ENCODE measurements at places on chromosomes 1 and 21.

DNA sequence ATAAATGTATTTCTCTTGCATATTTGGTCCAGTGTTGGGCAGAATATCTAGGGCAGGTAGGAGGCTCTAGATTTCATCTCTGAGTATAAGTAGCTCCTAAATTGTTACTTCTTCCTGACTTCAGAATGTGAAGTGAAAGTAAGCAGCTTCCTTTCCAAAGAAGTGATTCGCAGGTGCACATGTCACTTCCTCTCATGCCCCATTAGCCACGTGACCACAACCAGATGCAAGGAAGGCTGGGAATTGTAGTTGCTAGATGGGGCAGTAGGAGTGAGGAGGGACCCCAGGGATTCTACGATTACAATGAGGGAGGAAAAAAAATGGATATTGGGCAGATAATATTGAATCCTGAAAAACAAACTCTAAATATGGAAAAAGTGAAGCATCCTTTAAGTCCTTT is 113.2 kb upstream of the CYYR1 start:
- peak; percentile 30 for DNase-seq

GRCh38 chr1:24293392-24294227 is 25.5 kb upstream of the GRHL3 start:
- DNase-seq: no peak

GRCh38 chr1:162902416-162902815 is 41.4 kb upstream of the CCDC190 start:
- peak; percentile 41 for DNase-seq

GRCh38 chr1:55490547-55490946 is 275.4 kb upstream of the USP24 start:
- peak; percentile 78 for DNase-seq

- no peak for DNase-seq
Observed at GRCh38 chr1:201939148-201939547, 7.2 kb downstream of the LMOD1 start.

DNA sequence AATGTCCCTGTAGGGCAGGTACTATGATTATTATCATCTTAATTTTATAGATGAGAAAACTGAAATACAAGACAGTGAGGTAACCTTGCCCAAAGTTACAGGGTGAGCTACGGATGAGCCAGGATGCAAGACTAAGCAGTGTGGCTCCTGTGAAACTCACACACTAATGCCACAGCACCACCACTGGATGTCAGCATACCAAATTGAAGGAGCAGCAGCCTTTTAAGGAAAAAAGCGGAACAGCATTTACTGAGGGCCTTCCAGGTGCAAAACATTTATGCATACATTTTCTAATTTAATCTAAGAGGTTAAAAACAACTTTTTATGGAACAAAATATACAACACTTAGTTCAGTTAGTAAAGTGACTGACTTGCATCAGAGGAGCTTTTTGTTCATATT is 41.7 kb downstream of the SEC16B start:
- peak; percentile 46 for DNase-seq

DNA sequence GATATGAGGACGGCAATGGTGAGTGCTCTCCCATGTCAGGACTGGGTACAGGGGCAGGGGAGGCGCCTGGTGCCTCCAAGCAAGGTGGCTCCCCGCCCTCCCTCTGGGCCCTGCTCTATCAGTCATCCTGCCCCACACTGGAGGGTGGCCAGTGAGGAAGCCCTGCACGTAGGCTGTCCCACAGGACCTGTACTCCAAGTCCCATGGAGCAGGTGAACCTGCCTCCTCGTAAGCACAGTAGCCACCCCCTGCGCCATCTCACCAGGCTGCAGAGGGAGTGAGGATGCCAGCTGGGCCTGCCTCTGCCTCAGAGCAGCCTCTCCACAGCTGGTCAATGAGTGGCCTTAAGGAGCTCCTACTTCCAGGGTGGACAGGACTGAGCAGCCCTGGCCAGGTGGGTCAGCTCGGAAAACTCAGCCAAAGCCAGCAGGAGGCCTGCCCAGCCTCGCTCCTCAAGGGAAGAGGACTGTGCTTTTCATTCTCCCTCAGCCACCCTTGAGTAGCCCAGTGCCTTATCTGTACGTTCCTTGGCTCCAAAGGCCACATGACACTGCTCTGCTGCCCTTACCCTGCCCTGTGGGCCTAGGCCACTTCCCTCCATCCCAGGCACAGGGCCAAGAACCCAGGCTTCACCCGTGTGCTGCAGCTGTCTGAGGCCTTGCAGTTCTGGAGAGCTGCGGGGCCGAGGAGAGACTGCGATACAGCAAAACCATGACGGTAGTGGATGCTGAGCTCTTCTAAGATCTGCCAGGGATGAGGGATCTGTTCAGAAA is 39.6 kb downstream of the SLC45A1 start:
- DNase-seq: no peak

- DNase-seq: peak; percentile 31
Observed at GRCh38 chr1:66733348-66734017, 18.8 kb upstream of the DYNLT5 start.

GRCh38 chr21:16302851-16303282 is 573.1 kb downstream of the USP25 start:
- DNase-seq: peak; percentile 34

GRCh38 chr1:13730751-13731482 is 30.9 kb downstream of the PRDM2 start:
- DNase-seq: peak; percentile 35

- DNase-seq: peak; percentile 57
Observed at GRCh38 chr1:15902882-15903281, 55.4 kb downstream of the SPEN start.

DNA sequence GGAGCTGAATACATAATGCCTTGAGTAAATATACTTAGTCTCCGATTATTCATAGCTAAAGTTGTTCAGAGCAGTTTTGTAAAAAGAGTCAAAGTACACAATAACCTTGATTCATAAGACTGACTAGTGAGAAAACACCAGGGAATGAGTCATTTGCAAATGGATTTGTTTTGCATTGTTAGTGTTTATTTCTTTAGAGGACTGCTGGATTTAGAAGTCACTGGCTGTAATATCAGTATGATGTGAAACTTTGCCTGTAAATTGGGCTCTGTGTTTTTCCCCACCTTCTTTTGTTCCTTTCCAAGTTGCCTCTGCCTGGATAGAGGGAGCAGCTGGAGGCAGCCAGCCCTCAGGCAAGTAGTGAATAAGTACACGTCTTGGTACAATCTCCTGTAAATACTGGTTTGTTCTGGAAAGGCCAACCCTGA is 474.7 kb downstream of the NUF2 start:
- no peak for DNase-seq

GRCh38 chr1:94947437-94947836 is 20.5 kb upstream of the CNN3 start:
- DNase-seq: peak; percentile 89

DNA sequence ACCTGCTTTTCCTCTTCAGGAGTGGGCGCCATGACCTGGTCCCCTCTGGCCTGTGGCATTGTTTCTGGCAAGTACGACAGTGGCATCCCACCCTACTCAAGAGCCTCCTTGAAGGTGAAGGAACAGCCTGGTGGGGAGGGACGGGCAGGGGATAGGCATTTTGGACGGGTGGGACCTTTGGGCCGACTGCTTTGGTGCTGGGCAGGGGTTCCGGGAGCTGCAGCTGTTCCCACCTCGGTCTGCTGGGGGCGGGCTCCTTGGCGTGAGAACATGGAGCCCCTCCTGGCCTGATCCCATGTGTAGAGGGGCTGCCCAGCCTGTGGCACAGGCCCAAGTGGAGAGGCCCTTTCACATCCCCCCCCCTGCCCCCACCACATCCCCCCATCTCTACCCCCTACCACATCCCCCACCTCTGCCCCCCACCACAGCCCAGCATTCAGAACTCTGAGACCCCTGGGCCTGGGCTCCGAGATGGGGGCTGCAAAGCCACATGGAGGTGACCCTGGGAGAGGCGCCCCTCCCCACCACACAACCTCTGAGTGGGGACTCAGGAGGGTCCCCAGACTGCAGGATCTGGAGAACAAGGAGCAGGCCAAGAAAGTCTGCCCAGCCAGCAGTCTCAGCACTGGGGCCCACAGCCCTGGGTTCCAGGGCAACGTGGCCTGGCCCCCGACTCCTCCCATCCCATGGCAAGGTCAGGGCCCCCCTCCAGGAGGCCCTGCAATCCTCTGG is 50.0 kb downstream of the KCNAB2 start:
- DNase-seq: no peak

DNA sequence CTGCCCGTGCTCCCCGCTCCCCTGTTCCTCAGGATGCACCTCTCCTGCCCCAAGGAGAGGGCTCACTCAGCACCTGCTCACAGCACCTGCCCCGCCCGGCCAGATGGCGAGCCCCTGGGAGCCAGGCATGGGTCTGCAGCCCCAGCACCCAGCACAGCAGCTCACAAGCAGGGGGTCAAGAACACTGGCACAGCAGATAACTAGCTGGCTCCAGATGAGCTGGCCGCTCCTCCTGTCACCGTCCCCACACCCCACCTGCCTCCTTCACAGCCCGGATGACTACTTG is 20.9 kb upstream of the EVA1B start:
- no peak for DNase-seq

DNA sequence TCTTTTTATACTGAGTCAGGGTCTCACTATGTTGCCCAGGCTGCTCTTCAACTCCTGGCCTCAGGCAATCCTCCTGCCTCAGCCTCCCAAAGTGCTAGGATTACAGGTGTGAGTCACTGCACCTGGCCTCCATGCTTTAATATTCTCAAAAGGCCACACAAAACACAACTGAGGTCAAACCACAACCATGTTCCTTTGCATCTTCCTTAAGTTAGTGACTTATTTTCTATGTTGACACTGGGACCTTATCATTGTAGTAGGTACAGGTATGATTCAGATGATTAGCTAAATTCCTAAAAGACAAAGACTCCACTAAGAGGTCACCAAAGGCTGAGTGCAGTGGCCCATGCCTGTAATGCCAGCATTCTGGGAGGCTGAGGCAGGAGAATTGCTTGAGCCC is 131.9 kb upstream of the ATP1B1 start:
- DNase-seq: no peak

- no peak for DNase-seq
Observed at GRCh38 chr1:33429332-33429731, 1.6 kb downstream of the PHC2 start.

- DNase-seq: no peak
Observed at GRCh38 chr1:39434797-39435395, 56.5 kb upstream of the BMP8A start.

- no peak for DNase-seq
Observed at GRCh38 chr1:62437273-62437940, 558 bp downstream of the USP1 start.

DNA sequence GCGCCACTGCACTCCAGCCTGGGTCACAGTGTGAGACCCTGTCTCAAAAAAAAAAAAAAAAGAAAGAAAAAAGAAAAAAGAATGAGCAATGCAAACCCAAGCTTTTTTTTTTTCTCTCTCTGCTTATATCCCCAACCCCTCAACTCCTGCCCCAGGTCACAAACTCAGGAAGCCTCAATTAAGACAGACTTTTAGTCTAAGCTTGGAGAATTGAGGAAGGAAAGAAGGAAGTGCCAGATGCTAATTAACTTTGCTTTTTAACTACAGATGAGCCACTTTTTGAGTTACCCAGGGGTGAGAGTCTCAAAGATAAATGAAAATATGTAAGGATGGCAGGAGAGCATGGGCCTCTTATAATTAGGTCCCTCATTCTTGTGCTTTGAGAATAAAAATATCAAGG is 33.3 kb downstream of the PIK3CD start:
- no peak for DNase-seq

- DNase-seq: no peak
Observed at GRCh38 chr1:5646486-5647149, 345.6 kb downstream of the NPHP4 start.

DNA sequence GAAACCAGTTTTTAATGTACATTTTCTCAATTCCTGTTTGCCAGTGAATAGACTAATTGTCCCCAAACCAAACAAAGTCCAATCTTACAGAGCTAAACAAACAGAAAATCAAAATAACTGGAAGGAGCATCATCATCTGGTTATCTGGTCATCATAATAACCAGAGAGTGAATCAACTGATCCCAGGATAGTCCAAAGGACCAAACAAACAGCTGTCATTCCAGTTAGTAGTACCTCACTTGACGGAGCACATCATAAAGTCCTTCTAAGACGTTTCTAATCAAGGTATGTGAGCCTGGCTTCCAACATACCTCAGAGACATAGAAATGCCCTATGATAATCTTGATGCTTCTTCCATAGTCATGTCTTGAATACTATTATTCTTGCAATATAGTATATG is 240.5 kb downstream of the LTN1 start:
- no peak for DNase-seq

DNA sequence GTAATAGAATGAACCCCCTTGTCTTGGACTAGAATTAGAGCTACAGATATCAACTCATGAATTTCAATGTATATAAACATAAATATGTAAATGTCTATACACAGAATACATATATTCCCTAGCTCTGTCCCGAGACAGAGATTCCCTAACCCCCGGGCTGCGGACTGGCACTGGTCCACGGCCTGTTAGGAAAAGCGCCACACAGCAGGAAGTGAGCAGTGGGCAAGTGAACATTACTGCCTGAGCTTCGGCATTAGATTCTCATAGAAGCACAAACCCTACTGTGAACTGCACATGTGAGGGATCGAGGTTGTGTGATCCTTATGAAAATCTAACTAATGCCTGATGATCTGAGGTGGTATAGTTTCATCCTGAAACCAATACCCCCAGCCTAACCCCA is 51.2 kb downstream of the PIK3R3 start:
- no peak for DNase-seq

DNA sequence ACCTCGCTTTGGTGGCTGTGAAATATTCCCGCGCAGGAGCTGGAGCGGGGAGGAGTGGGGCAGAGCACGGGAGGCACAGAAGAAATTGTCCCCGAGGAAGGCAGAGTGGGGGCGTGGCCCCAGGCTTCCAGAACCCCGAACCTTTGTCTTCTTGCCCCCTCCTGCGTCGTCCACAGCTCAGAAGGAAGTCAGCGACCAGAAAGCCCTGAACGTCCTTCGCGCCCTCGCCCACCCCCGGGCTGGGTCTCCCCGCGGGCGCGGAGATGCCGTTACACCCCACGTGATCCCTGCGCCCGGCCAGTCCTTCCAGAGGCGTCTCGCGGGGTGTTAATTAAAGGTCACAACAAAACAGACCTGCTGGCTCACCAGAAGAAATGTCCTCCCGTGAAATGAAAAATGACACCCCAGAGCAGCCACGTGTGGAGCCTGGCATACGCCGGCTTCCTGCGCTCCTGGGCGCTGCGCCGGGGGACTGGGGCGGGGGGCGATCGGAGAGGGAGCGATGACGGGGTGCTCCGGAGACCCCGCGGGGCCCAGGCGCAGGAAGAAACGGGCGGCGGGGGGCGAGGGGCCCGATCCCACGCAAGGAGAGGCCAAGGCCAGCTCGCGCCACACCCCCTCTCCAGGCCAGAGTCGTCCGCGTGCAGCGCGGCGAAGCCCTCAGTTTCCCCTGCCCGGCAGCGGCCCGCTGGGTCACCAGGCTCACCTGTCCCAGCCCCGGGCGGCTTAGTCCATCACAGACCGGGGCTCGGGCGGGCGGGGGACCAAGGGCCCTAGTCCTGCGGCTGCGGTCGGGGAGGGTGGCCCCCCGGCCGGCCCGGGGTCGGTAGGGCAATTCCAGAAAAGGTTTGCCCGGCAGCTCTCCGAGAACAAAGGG is 995 bp upstream of the KIF26B start:
- no peak for DNase-seq
